ENCODE measurements at places on chromosomes 2 and 18. TPM values are rescaled to one million over a fixed set of nuclear protein-coding genes. Genes with fewer than 3 reads are reported as not detected.
A peak's percentile ranks its signal among the peaks of the same experiment; 100 is the strongest.

GRCh38 chr2:98445683-98446581 is 1.3 kb downstream of the INPP4A start:
- peak; percentile 21 for DNase-seq

- DNase-seq = peak; percentile 16
These were observed 26.8 kb downstream of the SMAD7 start for GRCh38 chr18:48923746-48924629.

The SULT1C4 gene
- total RNA-seq = not detected

The IL36G gene
- 0.62 TPM for total RNA-seq

DNA sequence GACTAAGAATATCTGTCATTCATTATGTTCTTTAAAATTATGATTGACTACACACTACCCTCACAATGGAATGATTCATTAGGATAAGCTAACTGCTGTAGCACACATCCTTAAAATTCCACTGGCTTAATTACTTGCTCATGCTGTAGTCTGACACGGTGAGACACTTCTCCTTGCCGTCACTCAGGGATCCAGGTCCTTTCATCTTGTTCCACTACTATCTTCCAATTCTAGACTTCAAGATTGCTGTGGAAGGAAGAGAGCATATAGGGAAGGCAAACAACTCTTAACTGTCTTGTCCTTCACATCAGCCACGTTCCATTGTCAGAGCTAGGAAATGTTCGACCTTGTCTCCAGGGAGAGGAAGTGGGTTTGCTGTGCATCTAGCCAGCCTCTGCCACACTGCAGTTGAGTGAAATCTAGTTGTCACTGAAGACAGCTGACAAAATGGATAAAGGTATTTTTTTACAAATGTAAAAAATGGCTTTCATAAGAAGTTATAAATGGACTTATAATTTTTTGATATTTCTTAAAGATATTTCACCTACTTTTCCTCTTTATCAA is 30.1 kb downstream of the GREB1L start:
- no peak for DNase-seq

DNA sequence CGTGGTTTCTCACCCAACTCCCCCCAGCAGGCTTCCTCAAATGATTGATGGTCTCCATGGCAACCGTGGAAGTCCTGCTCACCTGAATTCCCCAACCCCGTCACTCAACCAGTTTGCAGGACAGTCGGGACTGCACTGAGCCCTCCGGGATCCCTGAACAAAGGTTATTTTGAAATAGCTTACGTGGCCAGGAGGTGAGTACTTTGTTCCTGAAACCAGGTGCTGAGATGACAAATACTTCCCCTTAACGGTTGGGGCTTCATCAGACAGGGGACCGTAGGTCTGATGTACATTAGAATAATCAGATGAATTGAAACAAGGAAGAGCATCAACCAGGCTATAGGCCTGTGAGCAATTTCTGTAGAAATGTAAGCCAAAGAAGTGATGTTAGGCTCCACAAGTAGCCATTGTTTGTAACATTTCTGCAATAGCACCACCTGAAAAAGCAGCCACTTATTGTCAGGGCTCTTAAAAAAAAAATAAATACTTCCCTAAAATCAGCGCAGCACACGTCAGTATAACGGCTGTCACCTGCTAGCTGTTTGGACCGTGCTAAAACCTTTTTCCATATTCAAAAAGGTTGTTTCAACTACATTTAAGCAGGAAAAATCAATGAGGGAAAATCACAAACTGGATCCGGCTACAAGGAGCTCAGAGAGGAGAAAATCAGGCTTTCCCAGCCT is 206.4 kb upstream of the ID2 start:
- DNase-seq = peak; percentile 46

GRCh38 chr2:201403880-201404279 is 46.7 kb upstream of the FLACC1 start:
- DNase-seq = no peak

The CCDC68 gene
- 2.6 TPM for total RNA-seq

DNA sequence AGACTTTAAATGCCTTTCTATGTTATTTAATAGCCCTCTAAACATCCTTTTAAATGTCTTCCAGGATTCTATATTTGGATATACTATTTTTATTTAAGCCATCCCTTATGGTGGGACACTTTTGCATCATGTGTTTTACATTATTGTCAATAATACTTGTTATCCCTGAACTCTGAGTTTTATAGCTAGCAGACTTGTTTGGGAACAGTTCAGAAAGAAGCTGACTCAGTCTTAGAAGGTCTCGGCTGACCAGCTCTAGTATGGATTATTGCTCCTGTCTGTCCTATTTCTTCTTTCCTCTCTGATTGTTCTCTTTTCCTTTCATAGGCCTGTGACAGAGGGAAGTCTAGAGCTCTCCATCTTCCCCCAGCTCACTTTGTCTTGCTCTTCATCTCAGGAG is 77.3 kb upstream of the CXCR4 start:
- no peak for DNase-seq

The DOK6 gene
- not detected for total RNA-seq

- no peak for DNase-seq
These were observed 34.5 kb downstream of the TTLL4 start for GRCh38 chr2:218745160-218745558.

DNA sequence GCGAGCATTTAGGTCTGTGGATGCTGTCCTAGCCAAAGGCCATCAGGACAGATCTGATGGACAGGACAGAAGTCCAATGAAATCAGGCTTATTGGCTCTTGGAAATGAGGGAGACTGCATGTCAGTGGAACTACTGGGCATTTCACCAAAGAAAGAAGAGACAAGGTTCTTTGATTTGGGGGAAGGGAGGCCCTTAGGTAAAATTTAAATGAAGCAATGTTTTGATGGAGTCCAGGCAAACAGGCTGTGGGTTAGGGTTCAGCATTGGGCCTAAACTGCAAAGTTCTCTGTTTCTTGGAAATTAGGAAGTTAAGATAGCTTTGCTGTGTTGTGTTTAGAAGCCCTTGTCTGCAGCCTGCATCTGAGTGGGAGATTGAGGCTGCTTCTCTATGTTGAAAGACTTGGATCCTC is 31.6 kb upstream of the RNF149 start:
- DNase-seq = peak; percentile 46

DNA sequence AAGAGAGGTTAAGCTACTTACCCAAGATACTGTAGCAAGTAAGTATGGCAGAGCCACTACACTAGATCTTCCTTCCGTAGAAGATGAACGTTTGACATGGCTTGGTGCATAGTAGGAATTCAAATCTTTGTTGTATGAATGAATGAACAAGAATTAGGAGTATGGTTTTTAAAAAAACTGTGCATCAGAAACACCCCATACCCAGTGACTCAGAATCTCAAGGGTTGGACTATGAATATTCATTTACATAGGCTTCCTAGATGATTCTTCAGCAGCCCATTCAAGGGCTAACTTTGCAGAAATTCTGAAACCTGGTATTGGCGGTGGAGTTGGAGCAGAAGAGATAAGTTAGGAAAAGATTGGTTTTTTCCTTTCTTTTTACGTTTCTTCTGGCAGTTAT is 5.4 kb downstream of the ACTR3 start:
- no peak for DNase-seq

The MC2R gene
- total RNA-seq = not detected

The CIDEA gene
- total RNA-seq = not detected

GRCh38 chr2:178193496-178193822 is 853 bp upstream of the OSBPL6 start:
- peak; percentile 58 for DNase-seq

DNA sequence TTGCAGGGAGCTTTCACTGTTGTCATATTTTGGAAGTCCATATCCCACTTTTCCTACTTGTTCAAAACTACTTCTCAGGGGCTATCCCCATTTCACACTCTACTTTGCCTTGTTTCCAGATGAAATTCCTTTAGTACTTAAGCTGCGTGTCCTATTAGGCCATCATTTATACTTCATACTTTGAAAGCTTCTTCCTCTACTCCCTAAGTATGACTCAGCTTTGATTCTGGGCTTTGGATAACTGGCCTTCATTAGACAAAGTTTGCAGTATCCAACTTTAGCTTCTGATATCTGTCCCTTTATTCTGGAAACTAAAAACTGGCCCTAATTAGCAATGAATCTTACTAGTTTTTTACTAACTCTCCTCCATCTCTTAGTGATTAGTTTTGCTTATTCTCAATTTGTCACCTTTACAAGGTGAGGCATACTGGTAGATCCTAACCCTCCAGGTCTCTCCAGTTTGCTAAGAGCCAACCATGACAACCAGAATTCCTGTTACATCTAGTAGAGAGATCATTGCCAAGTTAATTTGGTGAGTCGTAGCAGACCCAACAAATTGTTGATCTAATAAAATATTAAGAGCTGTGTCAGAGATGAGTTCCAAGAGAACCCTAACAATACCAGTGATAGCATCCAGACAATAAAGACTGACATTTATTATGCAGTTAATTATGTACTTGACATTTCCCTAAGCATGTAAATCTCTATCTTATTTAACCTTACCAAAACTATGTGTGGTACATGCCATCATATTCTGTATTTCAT is 31.2 kb upstream of the ITGAV start:
- peak; percentile 12 for DNase-seq

DNA sequence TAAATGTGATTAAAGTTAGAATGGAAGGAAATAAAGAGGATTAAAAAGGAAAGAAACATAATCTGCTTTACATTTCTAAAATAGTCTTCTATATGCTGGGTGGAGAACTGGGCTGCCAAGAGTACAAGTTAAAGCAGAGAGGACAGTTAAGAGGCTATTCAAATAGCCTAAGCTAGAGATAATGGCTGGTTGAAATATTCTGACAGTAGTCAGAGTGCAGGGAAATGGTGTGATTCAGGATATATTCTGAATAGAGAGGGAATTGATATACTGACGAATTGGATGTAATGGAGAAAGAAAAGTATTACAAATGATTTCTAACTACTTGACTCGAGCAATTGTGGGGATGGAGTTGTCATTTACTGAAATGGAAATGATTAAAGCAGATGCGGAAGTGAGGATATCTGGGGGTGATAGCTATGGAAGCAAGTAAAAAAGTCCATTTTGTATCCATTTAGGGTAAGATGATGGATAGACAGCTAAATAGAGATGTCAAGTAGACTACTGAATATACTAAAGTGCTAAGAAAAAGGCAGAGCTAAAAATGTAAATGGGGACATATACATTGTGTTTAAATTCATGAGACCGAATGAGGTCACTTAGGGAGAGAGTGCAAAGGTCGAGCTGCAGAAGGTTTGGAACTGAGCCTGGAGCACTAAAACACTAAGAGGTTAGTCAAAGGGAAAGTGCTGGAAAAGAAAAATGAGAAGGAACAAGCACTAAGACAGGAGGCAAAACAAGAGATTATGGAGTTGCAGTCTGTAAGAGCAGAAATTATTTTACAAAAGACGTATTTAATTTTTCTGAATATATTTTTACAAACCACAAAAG is 696.8 kb downstream of the LRRTM4 start:
- no peak for DNase-seq

GRCh38 chr2:5911718-5912117 is 219.5 kb downstream of the SOX11 start:
- DNase-seq = no peak

The SMAD4 gene
- 19.7 TPM for total RNA-seq

DNA sequence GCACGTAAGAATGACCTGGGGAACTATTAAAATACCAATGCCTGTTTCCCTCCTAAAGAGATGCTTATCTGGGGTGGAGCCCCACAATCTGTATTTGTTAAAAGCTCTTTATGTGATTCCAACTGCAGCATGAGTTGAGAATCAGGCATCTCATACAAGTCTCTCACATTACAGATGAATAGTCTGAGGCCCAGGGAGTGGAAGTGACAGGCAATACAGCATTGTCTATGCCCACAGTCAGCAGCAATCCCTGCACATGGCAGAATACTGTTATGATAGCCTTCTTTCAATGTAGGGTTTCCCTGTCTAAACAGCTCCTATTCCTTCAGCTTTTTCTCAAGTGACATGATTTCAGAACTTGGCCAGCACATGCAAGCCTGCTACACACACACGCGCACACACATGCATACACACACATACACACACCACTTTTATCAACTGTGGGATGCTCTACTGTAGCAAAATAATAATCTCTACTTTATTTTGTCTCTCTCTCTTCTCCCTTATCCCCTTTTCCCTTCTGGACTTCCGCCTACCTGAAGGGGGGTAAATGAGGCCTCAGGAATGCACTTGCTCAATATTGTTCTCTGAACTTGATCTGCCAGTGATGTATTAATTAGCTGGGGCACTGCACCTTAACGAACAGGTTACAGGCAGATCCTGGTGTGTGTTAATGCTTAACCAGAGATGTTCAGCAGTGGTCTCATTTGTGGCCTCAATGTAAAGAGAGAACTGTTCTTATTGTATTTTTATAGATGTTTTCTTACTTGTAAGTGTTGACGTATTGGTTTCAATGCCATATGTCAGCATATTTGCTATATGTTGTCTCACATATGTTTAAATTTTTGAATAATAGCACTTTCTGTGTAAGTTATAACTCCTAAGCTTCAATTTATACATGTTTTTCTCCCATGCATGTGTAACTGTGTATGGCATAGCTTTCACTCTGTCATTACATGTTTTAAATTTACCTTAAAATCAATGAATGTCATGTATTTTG is 116.0 kb downstream of the SETBP1 start:
- DNase-seq = no peak

DNA sequence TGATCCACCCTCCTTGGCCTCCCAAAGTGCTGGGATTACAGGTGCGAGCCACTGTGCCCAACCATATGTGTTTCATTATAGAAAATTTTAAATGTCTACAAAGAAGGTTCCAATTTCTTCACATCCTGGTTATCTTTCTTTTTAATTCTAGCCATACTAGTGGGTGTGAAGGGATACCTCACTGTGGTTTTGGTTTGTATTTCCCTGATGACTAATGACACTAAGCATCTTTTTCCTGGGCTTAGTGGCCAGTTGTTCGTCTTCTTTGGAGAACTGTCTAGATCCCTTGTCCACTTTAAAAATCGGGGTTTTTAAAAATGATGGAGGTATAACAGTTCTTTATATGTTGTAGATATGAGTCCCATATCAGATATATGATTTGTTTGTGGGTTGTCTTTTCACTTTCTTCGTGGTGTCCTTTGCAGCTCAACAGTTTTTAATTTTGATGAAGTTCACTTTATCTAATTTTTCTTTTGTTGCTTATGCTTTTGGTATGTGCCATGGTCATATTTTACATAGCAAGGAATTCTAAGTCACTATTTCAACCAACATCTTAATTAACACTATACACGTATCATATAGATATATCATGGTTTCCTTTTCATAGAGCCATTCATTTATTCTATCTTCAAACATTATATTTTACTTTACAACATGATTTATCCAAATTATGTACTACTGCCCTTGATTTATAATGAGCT is 135.0 kb upstream of the RIOK3 start:
- DNase-seq = peak; percentile 61

The MPP4 gene
- 0.52 TPM for total RNA-seq

All from PC-3 (cell line).